ENCODE measurements at places on chromosomes 13 and 19. TPM values are rescaled to one million over a fixed set of nuclear protein-coding genes. Genes with fewer than 3 reads are reported as not detected.

PRX gene
- 1.1 TPM for total RNA-seq

GAPDHS gene
- total RNA-seq = not detected

DNA sequence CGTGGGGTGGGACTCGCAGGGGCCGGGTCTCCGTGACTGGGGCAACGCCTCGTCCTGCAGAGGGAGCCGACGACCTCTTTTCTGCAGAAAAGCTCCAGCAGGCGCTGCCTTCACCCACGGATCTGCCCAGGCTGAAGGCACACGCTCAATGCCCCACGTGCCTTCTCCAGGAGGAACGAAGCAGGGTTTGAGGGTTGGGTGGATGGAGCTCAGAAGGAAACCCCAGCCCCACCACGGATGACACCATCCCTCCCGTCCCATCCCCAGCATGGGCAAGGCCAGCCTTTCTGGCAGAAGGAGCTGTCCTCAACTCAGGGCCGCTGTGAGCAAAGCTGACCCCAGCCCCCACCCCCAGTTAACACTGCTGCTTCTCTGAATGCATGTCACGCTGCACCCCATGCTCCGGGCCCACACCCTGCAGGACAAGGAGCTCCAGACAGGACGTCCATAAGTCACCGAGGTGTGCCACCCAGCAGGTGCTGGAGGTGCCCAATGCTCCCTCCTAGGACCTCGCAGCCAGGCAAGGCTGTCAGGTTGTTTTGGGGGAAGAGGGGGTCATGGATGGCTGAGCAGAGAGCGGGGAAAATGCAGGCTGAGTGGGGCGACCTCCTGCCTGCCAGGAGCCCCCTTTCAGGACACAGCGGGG lies 7.4 kb downstream of the C19orf25 start:
- no peak overlapping the region for H3K27ac ChIP-seq
- no peak for DNase-seq
- peaks cover 2% of the 10 kb centered on the region for H3K36me3 ChIP-seq
- H3K4me1 ChIP-seq = peaks cover 11% of the 10 kb centered on the region
- H3K4me3 ChIP-seq = no peak overlapping the region

- no peak for DNase-seq
- H3K27me3 ChIP-seq = peaks cover 5% of the 10 kb centered on the region
- H3K27ac ChIP-seq = no peak overlapping the region
- H3K4me1 ChIP-seq = peaks cover 9% of the 10 kb centered on the region
These were observed 11.7 kb downstream of the NECTIN2 start for GRCh38 chr19:44857837-44858236.

DNA sequence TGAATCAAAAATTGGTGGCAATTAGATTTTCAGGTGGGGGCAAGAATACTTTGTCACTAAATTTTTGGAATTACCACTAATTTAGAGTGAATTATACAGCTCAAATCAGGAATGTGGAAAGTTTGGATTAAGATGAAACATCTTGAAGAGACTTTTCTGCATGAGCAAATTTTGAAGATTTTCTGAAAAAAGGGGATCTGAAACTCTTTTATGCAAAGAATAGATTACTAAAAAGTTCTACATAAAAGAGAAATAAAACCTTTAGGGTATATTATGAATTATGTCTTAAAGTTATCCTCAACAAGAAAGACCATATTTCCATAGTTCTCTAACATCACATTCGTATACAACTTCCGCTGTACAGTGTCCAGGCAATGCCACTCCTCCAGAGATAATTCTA lies 36.7 kb downstream of the ZNF93 start:
- no peak overlapping the region for H3K27ac ChIP-seq
- peaks cover 34% of the 10 kb centered on the region for H3K36me3 ChIP-seq
- no peak overlapping the region for H3K4me3 ChIP-seq
- no peaks in the 10 kb centered on the region for H3K4me1 ChIP-seq
- H3K27me3 ChIP-seq = no peaks in the 10 kb centered on the region
- no peak for DNase-seq

- no peak overlapping the region for H3K4me3 ChIP-seq
- no peaks in the 10 kb centered on the region for H3K4me1 ChIP-seq
- H3K27ac ChIP-seq = no peak overlapping the region
- H3K27me3 ChIP-seq = peaks cover 5% of the 10 kb centered on the region
- no peaks in the 10 kb centered on the region for H3K36me3 ChIP-seq
These were observed 24.4 kb downstream of the PLA2G4C start for GRCh38 chr19:48085904-48086864.

- no peak overlapping the region for H3K27ac ChIP-seq
- H3K4me3 ChIP-seq = no peak overlapping the region
- H3K36me3 ChIP-seq = peaks cover 17% of the 10 kb centered on the region
- DNase-seq = no peak
- no peaks in the 10 kb centered on the region for H3K27me3 ChIP-seq
These were observed 30.3 kb downstream of the DHX34 start for GRCh38 chr19:47379381-47379938.

DNA sequence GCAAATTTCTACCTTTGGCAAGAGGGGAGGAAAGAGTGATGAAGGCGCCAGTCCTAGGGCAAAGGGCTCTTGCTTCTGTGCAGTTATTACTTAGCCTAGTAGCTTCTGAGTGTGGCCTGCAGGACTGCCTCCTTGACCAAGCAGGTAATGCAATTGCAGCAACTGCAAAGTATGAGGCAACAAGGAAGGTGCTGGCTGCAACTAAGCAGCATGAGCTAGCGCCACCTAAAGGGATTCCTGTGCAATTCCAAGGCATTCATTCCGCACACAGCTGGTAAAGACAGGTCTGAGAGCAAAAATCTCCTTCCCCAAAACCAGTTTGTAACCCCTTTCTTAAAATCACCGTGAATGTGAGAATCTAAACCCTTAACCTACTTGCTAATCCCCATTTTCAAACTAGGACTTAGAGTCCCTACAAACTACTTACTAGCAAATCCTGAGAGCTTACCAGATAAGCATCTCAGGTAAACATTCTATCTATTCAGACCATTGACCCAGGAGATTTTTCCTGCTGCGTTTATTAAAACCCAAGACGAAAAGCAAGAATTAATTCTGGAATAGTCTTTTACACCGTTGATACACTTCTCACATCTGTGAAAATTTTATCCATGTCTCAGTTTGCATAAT lies 62.9 kb downstream of the DCT start:
- no peak overlapping the region for H3K4me3 ChIP-seq
- DNase-seq = no peak
- H3K27ac ChIP-seq = no peak overlapping the region
- peaks cover 13% of the 10 kb centered on the region for H3K36me3 ChIP-seq
- peaks cover 19% of the 10 kb centered on the region for H3K4me1 ChIP-seq
- H3K27me3 ChIP-seq = no peaks in the 10 kb centered on the region
